ENCODE measurements at places on chromosomes 11 and 22. TPM values are rescaled to one million over a fixed set of nuclear protein-coding genes. Genes with fewer than 3 reads are reported as not detected.

Gene TTC38
- polyA plus RNA-seq = 34.1 TPM

Gene KRTAP5-11
- 0.33 TPM for polyA plus RNA-seq

Gene MMP1
- 2.9 TPM for polyA plus RNA-seq

Gene OMP
- not detected for polyA plus RNA-seq

Gene CDKN1C
- 73.7 TPM for polyA plus RNA-seq

Gene FAM227A
- polyA plus RNA-seq = 7.1 TPM

Gene C1QTNF4
- polyA plus RNA-seq = 3.6 TPM

Gene BLID
- polyA plus RNA-seq = not detected

Gene AQP11
- 3.5 TPM for polyA plus RNA-seq

All from right lung (tissue), 10 donors.